ENCODE measurements at places on chromosomes 16 and 17.

DNA sequence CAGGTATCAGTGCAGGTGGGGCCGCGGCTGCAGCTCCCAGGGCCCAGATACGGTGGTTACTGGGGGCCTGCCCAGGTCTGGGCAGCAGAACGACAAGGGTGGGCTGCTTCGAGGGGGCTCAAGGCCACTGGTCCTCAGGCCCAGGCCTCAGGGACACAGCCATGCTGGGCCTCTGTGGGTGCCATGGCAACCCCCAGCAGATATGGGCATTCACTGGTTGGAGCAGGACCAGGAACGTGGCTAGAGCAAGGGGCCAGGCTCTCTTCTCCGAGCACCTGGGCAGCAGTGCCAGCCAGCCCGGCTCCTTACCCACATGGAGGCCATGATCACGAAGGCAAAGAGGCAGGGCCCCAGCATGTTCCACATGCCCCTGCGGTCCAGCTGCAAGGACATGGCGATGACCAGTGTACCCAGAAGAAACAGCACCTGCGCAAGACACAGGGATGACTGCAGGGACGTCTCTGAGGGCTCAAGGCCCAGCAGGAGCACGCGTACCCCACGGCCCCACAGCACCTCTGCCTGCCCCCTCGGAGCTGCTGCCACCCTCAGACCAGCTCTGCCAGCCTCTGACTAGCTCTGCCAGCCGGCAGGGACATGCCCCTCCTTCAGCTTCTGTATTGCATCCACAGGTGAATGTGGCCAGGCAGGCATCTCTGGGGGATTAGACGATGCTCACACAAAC, 2.1 kb upstream of the MRPL28 start:
- no peak for DNase-seq

DNA sequence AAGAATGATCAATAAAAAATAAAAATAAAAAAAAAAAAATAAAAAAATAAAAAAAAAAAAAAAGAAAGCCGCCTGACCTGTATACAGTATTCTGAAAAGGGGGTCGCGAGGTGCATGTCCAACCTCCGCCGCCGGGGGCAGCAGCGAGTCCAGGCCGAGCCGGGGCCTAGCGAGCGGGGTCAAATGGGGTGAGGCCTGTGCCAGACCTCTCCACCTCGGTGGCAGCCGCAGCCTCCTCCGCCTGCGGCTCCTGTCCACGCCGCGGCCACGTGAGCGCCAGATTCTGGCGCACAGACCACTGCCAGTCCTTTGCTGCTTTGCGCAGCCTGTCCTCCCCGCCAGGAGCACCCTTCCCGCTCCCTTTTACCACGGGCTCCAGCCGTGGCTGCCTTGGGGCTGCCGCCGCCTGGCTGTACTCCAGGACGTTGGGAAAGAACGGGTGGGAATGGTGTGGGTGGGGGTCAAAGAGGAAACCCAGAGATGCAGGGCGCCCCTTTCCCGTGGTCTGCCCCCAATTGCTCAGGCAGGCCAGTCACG, 2.4 kb upstream of the BCKDK start:
- DNase-seq, result no peak

GRCh38 chr16:6827931-6828330, 504.7 kb upstream of the RBFOX1 start:
- no peak for DNase-seq

- DNase-seq, result no peak
Observed at GRCh38 chr17:67421869-67422273, 44.8 kb downstream of the PITPNC1 start.

DNA sequence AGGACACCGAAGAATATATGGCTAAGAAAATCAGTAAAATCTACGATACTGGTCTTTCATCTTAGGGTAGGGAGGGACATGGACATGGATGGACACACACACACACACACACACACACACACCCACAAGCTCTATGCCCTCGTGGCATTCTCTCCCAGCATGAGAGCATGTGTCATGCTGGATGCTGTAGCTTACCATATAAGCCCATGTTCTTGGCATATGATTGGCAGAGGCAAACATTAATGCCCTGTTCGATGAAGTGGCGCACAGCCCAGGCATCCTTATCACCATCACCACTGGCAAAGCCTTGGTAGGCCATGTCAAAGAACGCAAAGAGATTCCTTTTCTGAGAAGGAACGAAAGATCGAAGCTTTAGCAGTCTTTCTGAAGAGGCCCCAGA, 17.6 kb downstream of the GOT2 start:
- DNase-seq, result no peak

DNA sequence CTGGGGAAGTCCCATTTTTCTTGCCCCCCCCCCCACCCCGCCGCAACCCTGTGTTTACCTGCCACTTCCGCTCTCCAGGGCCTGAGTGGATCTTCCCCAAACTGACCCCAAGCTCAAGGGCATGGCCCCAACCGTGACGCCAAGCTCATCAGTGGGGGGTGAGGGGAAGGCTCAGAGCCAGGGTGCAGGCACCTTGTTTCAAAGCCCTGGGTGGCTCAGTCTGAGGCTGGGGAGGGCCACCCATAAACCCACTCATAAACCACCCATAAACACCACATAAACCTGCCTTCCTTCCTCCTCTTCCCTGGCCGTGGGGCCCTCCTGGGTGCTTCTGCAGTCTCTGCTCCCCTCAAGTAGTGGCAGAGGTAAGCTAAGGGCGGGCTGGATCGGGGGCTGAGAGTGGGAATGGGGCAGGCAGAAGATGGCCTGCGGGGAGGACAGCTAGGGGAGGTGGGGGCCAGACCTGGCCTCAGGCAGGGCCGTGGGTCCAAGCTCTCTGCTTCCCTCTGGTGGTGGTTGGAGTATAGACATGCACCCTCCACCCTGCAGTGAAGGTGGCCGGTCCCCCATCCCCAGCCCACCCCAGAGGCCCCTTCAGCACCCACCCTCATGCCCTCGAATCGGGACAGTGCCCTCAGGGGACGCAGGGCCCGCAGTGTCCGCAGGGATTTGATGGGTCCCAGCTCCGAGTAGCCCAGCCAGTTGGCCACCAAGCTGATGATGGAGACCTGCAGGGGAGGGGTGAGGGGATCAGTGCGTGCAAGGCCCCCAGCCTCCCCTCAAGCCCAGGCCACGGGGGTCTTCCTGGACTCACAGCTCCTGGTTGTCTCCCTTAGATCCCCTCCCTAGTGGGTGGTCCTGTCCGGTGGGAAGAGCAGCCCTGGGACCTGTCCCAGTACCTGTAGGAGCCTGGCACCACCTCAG, 14.6 kb upstream of the CD79B start:
- DNase-seq, result no peak

GRCh38 chr17:14301279-14302090, 604 bp downstream of the HS3ST3B1 start:
- no peak for DNase-seq

- DNase-seq, result no peak
Observed at GRCh38 chr16:75267631-75268264, 16.3 kb upstream of the BCAR1 start.

DNA sequence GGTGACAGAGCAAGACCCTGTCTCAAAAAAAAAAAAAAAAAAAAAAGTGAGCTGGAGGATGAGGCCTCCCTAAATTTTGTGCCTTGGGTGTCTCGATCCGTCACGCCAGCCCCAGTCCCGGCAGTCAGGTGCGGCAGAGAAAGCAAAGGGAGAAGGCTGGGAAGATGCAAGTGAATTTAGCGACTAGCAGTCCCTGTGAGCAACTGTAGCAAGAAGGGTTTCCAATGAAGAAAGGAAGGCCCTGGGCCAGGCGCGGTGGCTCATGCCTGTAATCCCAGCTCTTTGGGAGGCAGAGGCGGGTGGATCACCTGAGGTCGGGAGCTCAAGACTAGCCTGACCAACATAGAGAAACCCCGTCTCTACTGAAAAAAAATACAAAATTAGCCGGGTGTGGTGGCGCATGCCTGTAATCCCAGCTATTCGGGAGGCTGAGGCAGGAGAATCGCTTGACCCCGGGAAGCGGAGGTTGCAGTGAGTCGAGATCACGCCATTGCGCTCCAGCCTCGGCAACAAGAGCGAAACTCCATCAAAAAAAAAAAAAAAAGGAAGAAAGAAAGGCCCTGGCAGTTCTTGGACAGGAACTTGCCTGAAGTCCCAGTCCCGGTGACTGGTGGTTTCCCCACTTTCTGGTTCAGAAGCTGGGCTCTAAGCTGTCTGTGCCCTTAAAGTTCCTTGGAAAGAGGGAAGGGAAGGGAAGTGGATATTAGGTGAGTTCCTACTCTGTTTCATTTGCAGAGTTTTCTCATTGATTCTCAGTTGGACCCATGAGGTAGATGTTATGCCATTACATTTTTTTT, 1.8 kb upstream of the QPRT start:
- no peak for DNase-seq
